Fibroblast of lung (primary cell): ENCODE measurements at places on chromosomes 2 and 18. TPM values are rescaled to one million over a fixed set of nuclear protein-coding genes. Genes with fewer than 3 reads are reported as not detected.

DNA sequence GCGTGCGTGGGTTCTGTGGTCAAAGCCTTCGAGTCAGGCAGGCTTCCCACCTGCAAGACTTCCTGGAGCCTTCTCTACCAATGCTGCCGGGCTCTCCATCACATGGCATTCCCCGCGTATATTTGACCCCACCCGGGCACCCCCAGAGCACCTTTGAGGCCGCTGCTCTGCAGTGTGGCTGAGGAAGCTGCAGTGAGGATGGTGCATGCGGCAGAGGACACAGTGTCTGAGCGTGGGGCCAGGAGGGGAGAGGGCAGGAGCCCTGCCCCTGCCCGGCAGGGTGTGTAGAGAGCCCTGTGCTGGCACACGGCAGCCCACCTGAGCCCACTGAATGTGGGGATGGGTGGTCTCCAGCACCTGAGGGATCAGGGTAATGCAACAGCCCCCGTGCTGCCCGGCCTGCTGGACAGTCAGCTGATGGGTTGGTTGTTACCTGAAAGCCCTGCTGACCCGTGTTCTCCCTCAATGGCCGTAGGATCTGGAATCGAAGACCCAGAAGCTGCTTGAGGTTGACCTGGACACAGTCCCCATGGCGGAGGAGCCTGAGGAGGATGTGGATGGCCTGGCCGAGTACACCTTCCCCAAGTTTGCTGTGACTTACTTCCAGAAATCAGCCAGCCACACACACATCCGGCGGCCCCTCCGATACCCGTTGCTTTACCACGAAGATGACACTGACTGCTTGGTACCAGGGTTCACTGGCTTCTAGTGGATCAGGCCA, 36.8 kb upstream of the GPR17 start:
- DNase-seq = no peak
- no peak overlapping the region for H3K4me3 ChIP-seq
- H3K27ac ChIP-seq = no peak overlapping the region
- H3K4me1 ChIP-seq = no peaks in the 10 kb centered on the region
- H3K36me3 ChIP-seq = no peaks in the 10 kb centered on the region

Gene RTP5
- total RNA-seq = not detected in 2 replicates

Gene GBX2
- not detected in 2 replicates for total RNA-seq

DNA sequence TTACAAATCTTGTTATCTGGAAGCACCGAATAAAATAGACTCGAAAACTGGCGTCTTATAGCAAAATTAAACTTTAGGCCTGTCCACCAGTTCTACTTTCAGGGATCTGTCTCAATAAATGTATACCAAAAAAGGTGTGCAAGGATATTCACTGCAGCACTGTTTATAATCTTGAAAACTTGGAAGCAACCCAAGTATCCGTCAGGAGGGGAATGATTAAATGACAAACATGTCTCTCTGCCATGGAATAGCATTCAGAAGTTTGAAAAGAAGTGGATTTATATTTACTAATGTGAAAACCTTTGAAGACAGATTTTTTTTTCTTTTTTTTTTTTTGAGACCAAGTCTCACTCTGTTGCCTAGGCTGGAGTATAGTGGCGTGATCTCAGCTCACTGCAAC, 32.3 kb upstream of the SATB2 start:
- no peak for DNase-seq
- no peaks in the 10 kb centered on the region for H3K4me1 ChIP-seq
- no peak overlapping the region for H3K4me3 ChIP-seq

GRCh38 chr18:12828116-12829051, 55.7 kb downstream of the PTPN2 start:
- no peaks in the 10 kb centered on the region for H3K4me1 ChIP-seq
- H3K27ac ChIP-seq = no peak overlapping the region
- no peak overlapping the region for H3K4me3 ChIP-seq
- no peak for DNase-seq
- no peaks in the 10 kb centered on the region for H3K27me3 ChIP-seq
- peaks cover 1% of the 10 kb centered on the region for H3K36me3 ChIP-seq

Gene WNT10A
- total RNA-seq = not detected in 2 replicates

Gene STK36
- 32.1 and 36.0 TPM in 2 replicates for total RNA-seq

DNA sequence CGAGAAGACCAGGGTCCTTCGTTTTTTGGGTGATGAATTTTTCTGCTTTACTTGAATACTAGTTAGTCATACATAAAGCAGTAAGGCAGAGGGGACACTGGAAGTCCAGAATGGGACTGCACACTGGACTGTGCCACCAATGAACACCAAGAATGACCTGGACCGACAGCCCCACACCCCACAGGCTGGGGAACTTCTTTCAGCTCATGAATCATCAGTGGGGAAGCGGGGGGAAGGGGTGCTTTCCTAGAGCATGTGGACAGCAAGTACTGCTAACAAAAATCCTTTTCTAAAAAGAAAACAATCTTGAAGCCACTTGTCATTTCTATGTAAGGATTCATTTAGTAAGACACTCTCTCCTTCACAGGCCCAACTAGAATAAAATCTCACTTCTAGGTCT, 86.0 kb downstream of the DTNB start:
- no peaks in the 10 kb centered on the region for H3K27me3 ChIP-seq
- DNase-seq = peak; percentile 42
- no peak overlapping the region for H3K27ac ChIP-seq
- no peak overlapping the region for H3K4me3 ChIP-seq
- peaks cover 2% of the 10 kb centered on the region for H3K4me1 ChIP-seq

- no peaks in the 10 kb centered on the region for H3K27me3 ChIP-seq
- H3K4me3 ChIP-seq = no peak overlapping the region
- no peaks in the 10 kb centered on the region for H3K36me3 ChIP-seq
These were observed 320.4 kb upstream of the REV1 start for GRCh38 chr2:99810225-99810624.

GRCh38 chr2:6986912-6987361, 69.7 kb downstream of the RNF144A start:
- no peaks in the 10 kb centered on the region for H3K27me3 ChIP-seq
- no peak overlapping the region for H3K4me3 ChIP-seq
- no peaks in the 10 kb centered on the region for H3K36me3 ChIP-seq
- DNase-seq = peak; percentile 43
- no peaks in the 10 kb centered on the region for H3K4me1 ChIP-seq

DNA sequence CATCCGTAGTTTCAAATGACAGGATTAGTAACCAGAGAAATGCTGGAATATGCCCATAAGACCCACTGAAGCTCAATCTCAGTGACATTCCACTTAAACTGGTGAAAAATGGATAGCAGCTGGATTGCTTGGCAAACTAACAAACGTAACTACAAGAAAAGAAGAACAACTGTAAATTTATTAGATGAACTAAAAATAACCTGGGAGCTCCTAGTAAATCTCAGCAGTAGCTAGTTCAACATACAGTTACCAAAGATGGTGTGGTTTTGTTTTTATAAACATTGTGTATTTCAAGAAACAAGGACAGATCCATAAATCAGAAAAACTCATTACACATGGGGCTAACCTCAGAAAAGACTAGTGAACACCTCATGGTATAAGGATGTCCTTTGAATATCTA, 531.9 kb downstream of the XIRP2 start:
- DNase-seq = peak; percentile 67
- no peak overlapping the region for H3K27ac ChIP-seq
- H3K4me3 ChIP-seq = no peak overlapping the region
- H3K4me1 ChIP-seq = no peaks in the 10 kb centered on the region
- no peaks in the 10 kb centered on the region for H3K27me3 ChIP-seq

- H3K27me3 ChIP-seq = no peaks in the 10 kb centered on the region
- no peaks in the 10 kb centered on the region for H3K36me3 ChIP-seq
- H3K4me3 ChIP-seq = no peak overlapping the region
- peaks cover 6% of the 10 kb centered on the region for H3K4me1 ChIP-seq
- H3K27ac ChIP-seq = peak overlapping the region; percentile 6
These were observed 270.0 kb upstream of the FN1 start for GRCh38 chr2:215705771-215706361.

DNA sequence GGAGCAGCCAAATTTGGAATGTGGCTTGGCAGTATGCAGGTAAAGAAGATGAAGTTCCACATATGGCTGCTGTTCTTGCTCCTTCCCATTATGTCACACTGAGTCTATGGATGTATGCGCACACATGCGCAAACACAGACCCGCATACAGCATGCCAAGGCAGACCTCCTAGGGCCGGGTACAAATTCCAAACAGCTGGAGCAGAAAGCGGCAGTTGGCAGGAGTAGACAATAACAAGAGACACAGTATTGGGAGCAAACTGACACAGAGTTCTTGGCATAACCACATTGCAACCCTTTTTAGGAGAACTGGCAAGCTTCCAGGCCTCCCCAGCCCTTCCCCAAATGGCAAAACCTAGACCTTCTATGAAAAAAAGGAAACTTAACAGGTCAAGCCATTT, 268.9 kb downstream of the SP3 start:
- no peak for DNase-seq
- no peaks in the 10 kb centered on the region for H3K27me3 ChIP-seq
- no peaks in the 10 kb centered on the region for H3K36me3 ChIP-seq
- no peak overlapping the region for H3K4me3 ChIP-seq
- H3K27ac ChIP-seq = no peak overlapping the region
- no peaks in the 10 kb centered on the region for H3K4me1 ChIP-seq

Gene CRYGC
- total RNA-seq = not detected in 2 replicates

DNA sequence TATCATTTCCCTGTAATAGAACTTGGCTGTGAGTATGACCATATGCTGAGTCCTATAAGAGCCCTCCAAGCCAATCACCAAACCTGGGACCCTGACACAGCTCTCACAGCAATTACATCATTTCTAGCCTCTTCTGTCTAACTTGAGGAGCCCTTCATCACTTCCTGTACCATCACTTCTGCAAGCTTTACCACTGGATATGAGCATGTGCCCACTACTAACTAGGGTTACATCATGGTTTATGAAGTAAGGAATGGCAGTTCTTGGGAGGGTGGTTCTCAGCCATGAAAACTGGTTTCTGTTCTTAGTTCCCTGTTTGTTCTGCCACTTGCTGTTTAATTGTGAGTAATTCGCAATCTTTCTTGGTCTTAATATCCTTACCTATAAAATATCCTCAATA, 31.0 kb upstream of the EPB41L3 start:
- no peak overlapping the region for H3K4me3 ChIP-seq
- H3K4me1 ChIP-seq = no peaks in the 10 kb centered on the region
- no peak for DNase-seq
- H3K27me3 ChIP-seq = no peaks in the 10 kb centered on the region
- no peak overlapping the region for H3K27ac ChIP-seq
- H3K36me3 ChIP-seq = no peaks in the 10 kb centered on the region

GRCh38 chr2:13686262-13686661, 946.3 kb upstream of the LRATD1 start:
- H3K27ac ChIP-seq = no peak overlapping the region
- no peak overlapping the region for H3K4me3 ChIP-seq
- H3K27me3 ChIP-seq = no peaks in the 10 kb centered on the region
- H3K36me3 ChIP-seq = no peaks in the 10 kb centered on the region
- H3K4me1 ChIP-seq = no peaks in the 10 kb centered on the region

- DNase-seq = no peak
- H3K4me3 ChIP-seq = no peak overlapping the region
- no peaks in the 10 kb centered on the region for H3K36me3 ChIP-seq
- no peak overlapping the region for H3K27ac ChIP-seq
- no peaks in the 10 kb centered on the region for H3K4me1 ChIP-seq
These were observed 187.3 kb upstream of the ID2 start for GRCh38 chr2:8494589-8494988.

DNA sequence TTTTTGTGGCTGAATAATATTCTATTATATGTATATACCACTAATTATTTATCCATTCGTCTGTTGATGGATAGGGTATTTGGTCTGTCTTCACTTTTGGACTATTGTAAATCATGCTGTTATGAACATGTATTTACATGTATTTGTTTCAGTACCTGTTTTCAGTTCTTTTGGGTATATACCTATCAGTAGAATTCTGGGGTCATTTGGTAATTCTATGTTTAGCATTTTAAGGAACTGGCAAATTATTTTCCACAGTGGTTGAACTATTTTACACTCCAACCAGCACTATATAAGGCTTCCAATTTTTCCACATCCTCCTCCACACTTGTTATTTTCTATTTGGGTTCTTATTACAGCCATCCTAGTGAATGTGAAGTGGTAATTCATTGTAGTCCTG, 12.4 kb upstream of the TANK start:
- H3K36me3 ChIP-seq = no peaks in the 10 kb centered on the region
- H3K4me1 ChIP-seq = no peaks in the 10 kb centered on the region
- no peak overlapping the region for H3K27ac ChIP-seq
- no peak for DNase-seq

- no peak for DNase-seq
- no peaks in the 10 kb centered on the region for H3K27me3 ChIP-seq
- no peaks in the 10 kb centered on the region for H3K36me3 ChIP-seq
- H3K4me1 ChIP-seq = no peaks in the 10 kb centered on the region
- no peak overlapping the region for H3K4me3 ChIP-seq
These were observed 285.2 kb downstream of the MYCN start for GRCh38 chr2:16225545-16225944.

GRCh38 chr2:226669905-226670304, 129.7 kb downstream of the IRS1 start:
- H3K4me1 ChIP-seq = peaks cover 4% of the 10 kb centered on the region
- H3K27me3 ChIP-seq = no peaks in the 10 kb centered on the region

- peak overlapping the region; percentile 93 for H3K27ac ChIP-seq
- DNase-seq = peak; percentile 79
- H3K27me3 ChIP-seq = no peaks in the 10 kb centered on the region
- H3K4me3 ChIP-seq = peak overlapping the region; percentile 41
These were observed 102.3 kb downstream of the SPTBN1 start for GRCh38 chr2:54558188-54559005.

Gene CDK15
- total RNA-seq = 1.3 and 5.1 TPM in 2 replicates

Gene CCBE1
- 60.9 and 122 TPM in 2 replicates for total RNA-seq

Gene GRB14
- 0.26 and 0.33 TPM in 2 replicates for total RNA-seq

DNA sequence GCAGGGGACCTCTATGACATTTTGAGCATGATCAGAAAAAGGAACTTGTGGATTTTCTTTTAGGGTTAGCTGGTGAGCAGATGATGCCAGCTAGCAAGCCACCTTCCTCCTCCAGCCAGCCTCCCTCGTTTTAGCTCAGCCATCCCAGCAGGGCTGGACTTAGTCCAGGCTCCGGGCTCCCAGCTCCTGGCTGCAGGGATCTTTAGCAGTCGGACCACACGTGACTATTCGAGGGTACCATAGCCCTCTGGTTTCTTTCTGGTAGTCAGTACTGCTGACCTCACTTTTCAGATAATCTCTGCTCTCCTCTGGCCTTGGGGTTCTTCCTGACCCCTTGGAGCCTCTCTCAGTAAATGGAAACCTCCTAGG, 31.8 kb downstream of the NCK2 start:
- DNase-seq = no peak
- no peak overlapping the region for H3K27ac ChIP-seq
- no peaks in the 10 kb centered on the region for H3K36me3 ChIP-seq
- H3K4me3 ChIP-seq = no peak overlapping the region

DNA sequence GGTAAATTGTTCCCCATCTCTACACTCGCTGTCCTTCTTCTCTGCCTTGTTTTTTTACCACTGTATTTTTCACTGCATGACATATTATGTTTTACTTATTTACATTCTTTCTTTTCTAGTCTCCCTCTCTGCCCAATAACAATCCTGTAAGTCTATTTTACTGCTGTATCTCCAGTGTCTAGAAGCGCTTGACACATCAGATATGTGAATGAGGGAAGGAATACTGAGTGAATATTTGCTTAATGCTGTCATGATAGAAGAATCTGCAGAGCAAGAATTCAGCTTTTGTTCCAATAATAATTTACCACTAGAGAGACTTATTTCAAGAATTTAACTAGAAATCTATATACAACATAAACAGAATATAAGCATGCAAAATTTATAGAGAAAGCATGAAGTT, 99.5 kb downstream of the GALNT13 start:
- no peaks in the 10 kb centered on the region for H3K36me3 ChIP-seq
- H3K4me3 ChIP-seq = no peak overlapping the region
- H3K27ac ChIP-seq = no peak overlapping the region
- no peaks in the 10 kb centered on the region for H3K4me1 ChIP-seq
